ENCODE measurements at places on chromosomes 2 and 18.

- no peak for DNase-seq
Observed at GRCh38 chr2:216151313-216152025, 42.3 kb downstream of the XRCC5 start.

- peak; percentile 94 for DNase-seq
Observed at GRCh38 chr18:34911661-34912384, 129.4 kb upstream of the MAPRE2 start.

- no peak for DNase-seq
Observed at GRCh38 chr2:74925361-74925786, 33.1 kb upstream of the POLE4 start.

GRCh38 chr2:119316066-119316465, 50.6 kb downstream of the C2orf76 start:
- DNase-seq: no peak

- no peak for DNase-seq
Observed at GRCh38 chr2:20479835-20480234, 33.0 kb downstream of the RHOB start.

- DNase-seq: peak; percentile 73
Observed at GRCh38 chr2:222900354-222900753, 39.5 kb downstream of the ACSL3 start.

DNA sequence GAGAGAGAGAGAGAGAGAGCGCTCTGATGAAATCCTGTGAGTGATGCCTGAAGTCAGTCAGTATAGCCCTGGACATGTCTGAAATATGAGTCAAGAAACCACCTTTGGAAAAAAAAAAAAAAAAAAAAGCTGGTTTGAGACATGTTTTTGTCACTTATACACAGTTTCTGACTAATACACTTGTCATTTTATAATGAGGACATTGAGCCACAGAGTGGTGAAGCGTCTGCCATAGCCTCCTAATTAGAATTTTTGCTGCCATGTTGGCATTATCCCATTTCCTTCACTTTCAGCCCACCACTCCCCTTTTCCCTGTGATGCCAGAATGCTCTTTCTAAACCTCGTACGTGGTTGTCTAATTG, 15.7 kb upstream of the MYO3B start:
- DNase-seq: peak; percentile 52

DNA sequence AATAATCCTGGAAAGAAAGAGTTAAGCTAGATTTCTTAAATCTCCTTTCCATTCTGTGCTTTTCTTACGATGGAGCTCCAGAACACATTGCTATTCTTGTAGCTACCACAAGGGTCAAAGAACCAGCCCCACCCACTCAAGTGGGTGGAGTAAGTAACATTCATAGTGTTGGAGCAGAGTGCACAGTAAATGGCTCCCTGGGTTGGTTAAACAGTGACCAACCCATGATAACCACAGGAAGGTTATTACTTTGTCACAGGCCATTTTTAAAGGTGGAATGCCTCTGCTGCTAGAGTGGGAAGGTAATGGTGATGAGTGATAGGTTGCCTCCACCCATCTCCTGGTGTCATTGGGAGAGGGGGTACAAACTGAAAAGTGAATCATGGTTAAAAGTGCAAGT, 13.9 kb downstream of the ARPC2 start:
- DNase-seq: peak; percentile 50

GRCh38 chr2:200624658-200625057, 38.8 kb downstream of the AOX1 start:
- DNase-seq: no peak

DNA sequence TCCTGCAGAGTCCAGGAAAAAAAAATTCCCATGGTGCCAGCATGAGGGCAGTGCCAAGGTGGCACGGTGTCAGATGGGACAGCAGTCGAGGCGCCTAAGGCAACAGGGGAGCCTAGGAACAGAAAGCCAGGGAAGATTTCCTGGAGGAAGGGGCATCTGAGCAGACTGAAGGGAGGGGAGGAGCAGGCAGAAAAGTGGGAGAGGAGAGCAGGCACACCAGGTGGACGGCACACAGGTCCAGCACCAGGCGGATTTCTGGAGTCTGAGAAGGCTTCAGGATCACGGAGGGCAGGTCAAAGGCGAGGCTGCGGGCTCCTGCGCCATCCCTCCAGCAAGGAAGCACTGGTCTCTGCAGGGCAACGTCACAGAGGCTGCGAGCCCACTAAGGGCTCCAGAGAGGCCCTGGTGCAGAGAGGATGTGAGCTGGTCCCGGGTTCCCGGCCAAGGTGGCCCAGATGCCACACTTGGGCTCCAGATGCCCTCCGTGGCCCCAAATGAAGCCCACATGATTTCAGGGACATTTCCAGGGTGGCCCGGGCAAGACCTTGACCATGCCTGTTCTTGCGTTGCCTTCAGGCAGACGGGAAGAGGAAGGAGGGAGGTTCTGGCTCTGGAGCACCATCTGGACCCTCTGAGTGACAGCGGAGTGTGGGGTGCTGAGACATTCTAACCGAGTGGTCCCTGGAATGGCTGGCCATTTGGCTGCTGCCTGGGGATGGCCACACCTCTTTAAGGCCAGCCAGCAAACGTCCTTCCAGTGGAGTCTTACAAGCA, 4.1 kb downstream of the HS6ST1 start:
- no peak for DNase-seq

DNA sequence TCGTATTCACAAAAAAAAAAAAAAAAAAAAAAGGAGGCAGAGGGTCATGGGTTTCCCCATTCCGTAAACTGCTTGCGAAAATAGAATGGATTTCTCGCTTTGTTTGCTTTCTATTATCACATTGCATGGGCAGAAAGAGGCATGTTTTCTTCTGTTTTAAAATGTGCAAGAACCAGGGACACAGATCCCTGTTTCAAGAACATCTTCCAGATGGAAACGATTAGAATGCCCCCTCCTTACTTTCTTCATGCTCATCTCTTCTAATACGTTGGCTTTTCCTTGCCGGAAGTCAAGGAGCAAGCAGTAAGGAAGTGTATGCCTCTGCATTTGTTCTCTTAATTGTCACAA, 51.0 kb upstream of the ZNF516 start:
- DNase-seq: no peak

GRCh38 chr2:33859176-33859575, 260.1 kb upstream of the FAM98A start:
- DNase-seq: no peak

DNA sequence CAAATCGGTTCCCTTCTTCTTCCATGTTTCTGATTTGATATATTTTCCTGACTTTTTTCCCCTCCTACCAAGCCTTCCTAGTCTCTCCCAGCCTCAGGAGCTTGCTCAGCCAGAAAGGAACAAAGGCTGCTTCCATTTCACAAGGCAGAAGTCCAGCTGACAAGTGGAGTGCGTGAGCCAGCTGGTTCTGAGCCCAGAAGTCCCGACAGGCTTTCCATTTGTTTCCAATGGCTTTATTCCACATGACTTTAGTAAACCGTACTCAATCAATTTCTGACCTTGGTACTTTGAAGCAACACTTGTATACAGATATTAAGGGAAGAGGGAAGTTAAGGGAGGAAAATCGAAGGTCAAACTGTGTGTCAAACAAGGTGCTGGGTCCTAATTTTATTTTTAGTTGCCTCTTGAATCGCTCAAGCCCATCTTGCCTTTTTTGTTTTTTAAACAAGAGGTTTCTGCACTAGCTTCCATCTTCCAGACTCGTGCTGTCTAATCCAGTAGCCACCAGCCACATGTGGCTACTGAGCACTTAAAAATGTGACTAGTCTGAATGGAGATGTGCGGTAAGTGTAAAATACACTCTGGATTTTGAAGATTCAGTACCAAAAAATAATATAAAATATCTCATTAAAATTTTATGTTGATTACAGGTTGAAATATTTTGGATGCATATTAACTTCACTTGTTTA, 36.2 kb downstream of the WIPF1 start:
- peak; percentile 81 for DNase-seq

GRCh38 chr18:76994086-76994654, 138.4 kb downstream of the MBP start:
- no peak for DNase-seq

- no peak for DNase-seq
Observed at GRCh38 chr2:218988164-218988563, 3.2 kb upstream of the FEV start.

GRCh38 chr2:88967844-88968243, 276.4 kb downstream of the RPIA start:
- no peak for DNase-seq

DNA sequence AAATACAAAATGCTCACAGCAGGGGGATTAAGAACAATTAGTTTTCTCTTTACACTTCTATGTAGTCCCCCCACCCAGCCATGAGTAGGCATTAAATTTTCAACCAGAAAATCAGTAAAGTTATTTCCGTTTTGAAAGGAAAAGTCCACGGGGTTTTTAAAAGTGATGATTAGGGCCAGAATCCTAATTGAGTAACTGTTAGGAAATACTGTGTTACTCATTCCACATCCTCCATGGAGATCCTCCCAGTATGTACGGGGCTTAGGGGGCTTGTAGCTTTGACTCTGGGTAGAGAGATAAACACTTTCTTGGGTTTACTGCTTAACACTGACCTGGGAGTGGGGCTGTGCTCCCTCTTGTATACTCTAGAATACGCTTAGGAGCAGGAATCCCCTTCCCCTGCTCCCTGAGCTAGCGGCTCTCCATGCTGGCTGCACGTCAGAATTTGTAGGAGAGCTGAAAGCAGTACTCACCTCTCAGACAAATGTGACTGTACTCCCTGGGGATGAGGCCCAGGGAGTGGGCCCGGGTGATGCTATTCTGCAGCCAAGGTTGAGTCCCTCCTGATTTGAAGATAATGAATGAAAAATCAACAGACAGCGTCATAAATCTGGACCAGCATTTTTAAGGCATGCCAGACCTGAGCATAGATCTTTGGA, 100.5 kb downstream of the SLC4A3 start:
- DNase-seq: no peak

GRCh38 chr2:200226451-200227426, 79.8 kb upstream of the SPATS2L start:
- DNase-seq: no peak

GRCh38 chr2:85600951-85601770, 1.3 kb downstream of the TMEM150A start:
- DNase-seq: no peak

DNA sequence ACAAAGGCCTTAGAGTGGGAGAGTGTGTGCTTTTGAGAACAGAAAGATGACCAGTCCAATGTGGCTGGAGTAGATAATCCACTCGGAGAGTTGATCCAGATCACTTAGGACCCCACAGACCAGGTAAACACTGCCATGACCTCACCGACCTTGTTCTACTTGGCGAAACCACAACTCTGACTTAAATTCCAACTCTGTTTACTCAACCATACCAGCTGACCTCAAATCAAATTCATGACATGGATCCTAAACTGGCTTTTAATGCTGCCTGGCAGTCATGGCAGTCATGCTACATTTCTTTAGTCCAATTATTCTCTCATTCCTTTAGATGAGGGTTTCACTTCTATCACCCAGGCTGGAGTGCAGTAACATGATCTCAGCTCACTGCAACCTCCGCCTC, 347.1 kb upstream of the FAM98A start:
- DNase-seq: no peak

DNA sequence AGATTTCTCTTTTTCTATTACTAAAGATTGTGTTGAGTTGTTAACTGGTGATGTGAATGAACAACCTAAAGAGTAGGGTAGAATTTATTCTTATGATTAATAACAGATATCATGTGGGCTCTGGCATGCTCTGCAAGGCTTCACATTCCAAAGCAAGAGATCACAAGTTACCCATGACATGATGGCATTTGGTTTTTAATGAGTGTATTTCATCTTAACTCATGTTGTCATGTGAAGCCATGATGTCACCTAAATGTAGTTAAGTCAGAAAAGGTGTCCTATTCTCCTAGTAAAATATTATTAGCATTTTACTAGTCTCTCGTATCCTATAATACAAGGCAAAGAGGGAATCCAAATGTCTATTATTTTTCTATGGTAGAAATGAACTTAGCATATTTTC, 678.0 kb downstream of the ARHGAP15 start:
- peak; percentile 27 for DNase-seq

GRCh38 chr2:142983174-142983573, 105.7 kb downstream of the KYNU start:
- no peak for DNase-seq

DNA sequence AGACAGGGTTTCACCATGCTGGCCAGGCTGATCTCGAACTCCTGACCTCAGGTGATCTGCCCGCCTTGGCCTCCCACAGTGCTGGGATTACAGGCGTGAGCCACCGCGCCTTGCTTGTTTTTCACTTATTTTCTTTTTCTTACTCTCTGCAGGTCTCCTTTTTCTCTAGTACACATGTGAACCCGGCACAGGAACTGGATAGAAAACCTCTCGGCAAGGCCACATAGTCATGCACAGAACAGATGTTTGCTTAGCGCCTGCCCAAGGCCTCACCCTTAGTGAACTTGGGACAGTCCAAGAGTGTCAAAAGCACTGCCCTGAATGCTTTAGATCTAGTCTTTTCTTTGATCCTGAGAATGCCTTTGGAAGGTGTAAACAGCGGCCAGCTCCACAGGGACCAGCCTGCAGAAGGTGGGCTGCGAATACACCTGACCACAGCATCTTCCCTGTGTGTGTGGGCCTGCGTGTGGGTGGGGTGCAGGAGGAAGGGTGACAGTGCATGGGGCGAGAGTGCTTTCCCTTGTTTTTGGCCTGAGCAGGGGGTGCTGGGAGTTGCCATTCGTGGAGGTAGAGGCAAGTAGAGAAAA, 27.0 kb downstream of the IMPA2 start:
- no peak for DNase-seq

DNA sequence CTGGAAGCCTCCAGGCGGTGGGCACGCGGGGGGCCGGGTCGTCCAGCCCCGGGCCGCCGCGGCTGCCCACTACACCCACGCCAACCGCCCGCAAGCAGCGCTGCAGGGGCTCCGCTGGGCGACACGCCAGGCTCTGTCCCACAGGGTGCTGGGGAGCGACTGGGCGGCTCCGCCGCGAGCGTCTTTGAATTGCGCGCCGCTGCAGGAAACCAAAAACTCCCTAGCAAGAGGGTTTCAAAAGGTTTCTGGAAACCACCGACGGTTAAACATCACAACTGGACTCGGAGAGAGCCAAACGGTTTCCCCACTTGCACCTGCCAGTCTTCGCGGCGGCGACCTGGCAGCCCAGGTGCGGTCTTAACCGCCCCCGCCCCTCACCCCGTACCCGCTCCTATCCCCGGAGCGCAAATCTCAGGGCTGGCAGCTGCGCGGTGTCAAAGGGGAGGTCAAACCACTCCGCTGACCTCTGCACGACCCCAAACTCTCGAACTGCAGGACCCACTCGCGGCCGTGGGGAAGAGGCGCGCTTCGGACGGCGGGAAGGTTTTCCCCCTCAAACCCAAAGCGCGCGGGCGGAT, 1.0 kb downstream of the CXCR4 start:
- DNase-seq: no peak

- no peak for DNase-seq
Observed at GRCh38 chr18:35491700-35492077, 6.1 kb downstream of the INO80C start.

- peak; percentile 91 for DNase-seq
Observed at GRCh38 chr2:25851740-25852503, 26.4 kb downstream of the ASXL2 start.

GRCh38 chr2:174552880-174553279, 44.7 kb downstream of the WIPF1 start:
- DNase-seq: no peak

DNA sequence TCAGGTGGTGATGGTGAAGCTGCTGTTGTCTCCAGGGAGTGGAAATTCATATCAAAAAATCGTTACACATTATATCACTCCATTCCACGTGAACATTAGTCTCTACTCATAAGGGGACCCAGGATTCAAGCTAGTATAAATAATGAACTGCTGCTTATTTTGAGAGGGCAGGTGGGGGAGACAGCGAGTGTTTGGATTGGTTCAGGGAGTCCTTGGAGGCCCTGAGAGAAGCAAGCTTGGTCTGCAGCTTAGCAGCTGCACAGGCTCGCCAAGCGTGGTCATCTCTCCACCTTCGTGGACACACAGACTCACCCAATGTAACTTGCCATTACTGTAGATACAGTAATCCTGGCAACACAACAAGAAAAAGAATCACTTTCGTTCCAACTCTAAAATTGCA, 177.6 kb downstream of the ZNF521 start:
- DNase-seq: no peak
